ENCODE measurements at places on chromosomes 3 and 15.
A peak's percentile ranks its signal among the peaks of the same experiment; 100 is the strongest.

- peak; percentile 88 for DNase-seq
Measured at GRCh38 chr3:49028673-49029562, at the start of gene IMPDH2. Gene IMPDH2, minus strand, starts transcription at chr3:49029398. Its CDS starts 48 bp downstream, at chr3:49029350.

DNA sequence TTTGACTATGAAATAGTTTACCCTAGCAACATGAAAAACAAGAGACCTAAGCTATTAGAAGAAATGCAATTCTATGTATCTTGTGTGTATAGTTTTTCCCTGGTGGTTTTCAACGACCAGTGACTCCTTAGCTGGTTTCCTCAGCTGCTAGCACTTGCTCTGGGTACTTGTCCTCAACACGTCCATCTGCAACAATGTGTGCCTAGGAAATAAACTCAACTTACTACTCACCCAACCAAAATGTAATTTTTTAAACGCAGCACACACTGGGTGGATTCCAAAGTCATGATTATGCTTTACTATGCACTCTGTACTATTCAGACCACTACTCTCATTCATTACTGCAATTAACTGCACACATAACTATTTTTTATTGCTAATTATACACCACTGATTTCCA lies 31.0 kb downstream of the CPA3 start:
- no peak for DNase-seq

- DNase-seq = no peak
Measured at GRCh38 chr3:122586098-122586497, 8.6 kb downstream of the PARP15 start.

GRCh38 chr3:194395778-194396538 lies 3.1 kb downstream of the GP5 start:
- no peak for DNase-seq

DNA sequence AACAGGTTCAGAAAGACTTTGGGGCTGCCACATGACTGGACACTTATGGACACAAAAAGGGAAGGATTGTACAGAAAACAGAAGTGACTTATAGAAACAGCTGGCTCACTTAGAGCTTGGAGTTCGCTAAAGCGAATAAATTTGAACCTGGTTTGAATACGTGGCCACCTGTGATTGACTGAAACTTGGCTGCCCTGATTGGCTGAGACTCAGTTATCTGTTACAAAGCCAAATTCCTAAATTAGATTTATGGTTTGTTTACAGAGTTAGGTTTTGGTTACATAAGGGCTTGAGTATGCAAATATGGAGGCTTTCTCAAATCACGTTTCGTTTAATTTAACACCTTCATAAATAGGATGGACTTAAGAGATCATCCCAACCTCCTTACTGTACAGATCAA lies 270.2 kb downstream of the THSD4 start:
- no peak for DNase-seq

- peak; percentile 10 for DNase-seq
Measured at GRCh38 chr15:38853608-38854007, 289.0 kb upstream of the RASGRP1 start.

DNA sequence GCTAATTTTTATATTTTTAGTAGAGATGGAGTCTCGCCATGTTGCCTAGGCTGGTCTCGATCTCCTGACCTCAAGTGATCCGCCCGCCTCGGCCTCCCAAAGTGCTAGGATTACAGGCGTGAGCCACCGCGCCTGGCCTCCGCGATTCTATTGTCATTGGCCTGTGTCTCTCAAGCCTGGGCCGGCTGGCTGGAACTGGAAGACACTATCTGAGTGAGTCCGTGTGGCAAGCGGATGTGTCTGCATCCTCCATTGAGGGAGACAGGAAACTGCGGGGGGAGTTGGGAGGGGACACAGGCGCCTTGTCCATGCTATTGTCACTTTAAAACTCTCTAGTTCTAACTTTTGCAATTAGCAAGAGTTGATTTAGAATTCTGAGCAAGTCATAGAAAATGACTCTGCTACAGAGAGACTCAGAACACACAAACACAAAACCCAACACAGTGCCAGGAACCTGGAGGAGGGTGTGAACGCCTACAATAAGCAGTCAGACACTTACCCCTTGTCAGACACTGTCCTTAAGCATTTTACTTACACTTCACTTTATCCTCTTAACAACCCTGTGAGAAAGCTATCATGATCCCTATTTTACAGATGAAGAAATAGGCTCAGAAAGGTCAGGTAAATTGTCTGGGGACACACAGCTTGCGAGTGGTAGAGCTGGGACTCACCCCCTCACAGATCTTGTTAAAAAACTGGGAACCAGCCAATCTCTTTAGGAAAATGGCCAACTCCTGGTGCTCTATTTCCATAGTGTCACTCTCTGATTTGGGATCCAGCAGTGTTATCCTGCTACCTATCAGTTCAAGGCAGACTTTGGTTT lies 38.7 kb downstream of the ANP32A start:
- no peak for DNase-seq

- no peak for DNase-seq
Measured at GRCh38 chr3:129558081-129558771, 15.3 kb downstream of the H1-8 start.

DNA sequence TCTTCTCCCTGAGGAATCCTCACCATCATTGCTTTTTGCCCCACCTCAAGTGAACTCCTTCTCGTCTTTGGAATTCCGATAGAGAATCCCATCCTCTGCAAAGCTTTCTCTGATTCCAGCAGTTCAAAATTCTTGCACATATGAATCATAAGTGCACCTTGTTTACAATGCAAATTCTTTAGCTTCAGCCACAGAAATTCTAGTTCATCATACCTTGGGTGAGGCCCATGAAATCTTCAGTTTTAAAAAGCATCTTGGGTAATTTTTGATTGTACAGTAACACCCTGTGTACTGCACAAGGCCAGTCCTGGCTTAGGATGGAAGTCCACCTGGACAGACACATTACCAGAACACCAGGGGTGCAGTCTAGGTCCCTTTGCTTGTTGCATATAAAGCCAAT lies 30.8 kb downstream of the MDFIC2 start:
- DNase-seq = no peak

DNA sequence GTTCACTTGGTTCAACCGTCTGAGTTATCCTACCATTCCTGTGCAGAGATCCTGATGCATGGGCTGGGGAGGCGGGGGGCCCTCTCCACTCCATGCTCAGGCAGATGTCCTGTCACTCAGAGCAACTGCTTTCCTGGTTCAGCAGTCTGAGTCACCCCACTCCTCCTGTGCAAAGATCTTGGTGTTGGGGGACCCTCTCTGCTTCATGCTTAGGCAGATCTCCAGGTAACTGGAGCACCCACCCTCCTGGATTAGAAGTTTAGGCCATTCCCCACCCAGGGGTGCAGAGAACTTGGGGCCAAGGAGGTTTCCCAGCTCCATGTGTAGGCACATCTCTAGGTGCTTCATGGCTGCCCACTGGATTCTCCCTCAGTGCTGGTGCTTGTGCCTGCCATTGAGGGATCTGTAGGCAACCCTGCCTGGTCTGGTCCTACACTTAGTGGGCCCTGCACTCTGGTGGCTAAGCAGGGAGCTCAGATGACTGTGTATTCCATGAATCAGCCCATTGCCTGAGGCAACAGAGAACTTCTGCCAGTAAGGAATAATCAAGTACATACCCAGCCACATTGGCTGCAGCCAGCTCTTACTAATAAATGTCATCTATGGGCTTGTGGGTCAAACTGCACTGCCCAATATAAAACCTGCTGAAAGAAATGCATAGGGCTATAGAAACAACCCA lies 465.4 kb upstream of the THBS1 start:
- DNase-seq = no peak

Data from germinal center (tissue), 1 donor.